Upper lobe of right lung (tissue), 1 donor: ENCODE measurements at places on chromosomes 1 and 21. TPM values are rescaled to one million over a fixed set of nuclear protein-coding genes. Genes with fewer than 3 reads are reported as not detected.

DNA sequence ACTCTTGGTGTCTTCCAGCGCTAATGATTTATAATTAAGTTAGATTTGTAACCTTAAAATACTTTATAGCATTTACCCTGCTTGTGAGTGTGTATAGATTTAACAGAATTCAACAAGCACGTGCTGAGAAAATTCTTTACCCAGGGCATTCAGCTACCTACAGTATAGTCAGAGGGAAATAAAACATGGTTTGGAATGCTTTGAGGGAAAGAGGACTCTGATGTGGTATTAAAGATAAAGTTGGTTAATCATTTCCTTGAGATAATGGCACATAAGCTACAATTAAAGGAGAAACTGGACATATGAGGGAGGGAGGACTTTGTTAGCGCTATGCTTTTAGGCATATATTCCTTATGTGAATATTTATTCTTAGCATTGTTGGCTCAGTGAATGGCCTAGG is 26.4 kb upstream of the IL12RB2 start:
- no peak overlapping the region for H3K4me3 ChIP-seq
- DNase-seq: no peak
- no peaks in the 10 kb centered on the region for H3K4me1 ChIP-seq
- no peaks in the 10 kb centered on the region for H3K27me3 ChIP-seq
- H3K36me3 ChIP-seq: no peaks in the 10 kb centered on the region

GRCh38 chr1:154881820-154882535 is 11.9 kb upstream of the KCNN3 start:
- no peaks in the 10 kb centered on the region for H3K36me3 ChIP-seq
- DNase-seq: peak; percentile 58
- no peak overlapping the region for H3K4me3 ChIP-seq
- H3K27me3 ChIP-seq: no peaks in the 10 kb centered on the region
- no peaks in the 10 kb centered on the region for H3K4me1 ChIP-seq

Gene UTS2
- not detected for total RNA-seq

DNA sequence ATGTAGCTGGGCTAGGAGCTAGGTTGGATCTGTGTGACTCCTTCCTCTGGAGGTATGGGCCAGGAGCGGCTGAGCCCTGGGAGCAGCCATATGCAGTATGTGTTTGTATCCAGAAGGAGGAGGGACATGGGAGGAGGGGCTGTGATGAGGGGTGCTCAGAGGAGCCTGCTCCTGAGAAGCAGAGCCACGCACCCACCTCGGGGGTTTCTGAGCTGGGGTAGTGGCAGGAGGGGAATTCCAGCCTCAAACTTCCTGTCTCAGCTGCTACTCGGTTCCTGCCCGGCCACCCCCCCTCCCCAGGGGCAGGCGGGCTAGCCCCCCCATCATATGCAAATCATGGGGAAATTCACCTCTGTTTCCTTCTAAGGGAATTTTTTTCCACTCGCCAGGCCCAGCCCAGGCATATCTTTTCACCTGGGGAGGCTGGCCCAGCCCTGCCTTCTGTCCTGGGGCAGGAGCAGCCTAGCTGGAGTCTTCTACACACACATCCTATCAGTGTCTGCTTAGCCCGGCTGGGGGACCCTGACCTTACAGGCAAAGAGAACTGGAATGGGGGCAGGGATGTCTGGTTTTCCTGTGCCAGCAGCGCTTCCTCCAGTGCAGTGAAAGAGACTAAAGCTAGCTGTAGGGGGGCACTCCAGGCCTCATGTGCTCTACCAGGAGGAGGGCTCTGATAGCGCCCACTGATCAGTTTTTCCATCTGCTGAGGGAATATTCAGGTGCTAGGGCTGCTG is 3.0 kb downstream of the ZC3H12A start:
- peaks cover 80% of the 10 kb centered on the region for H3K4me1 ChIP-seq
- peak; percentile 84 for DNase-seq
- peak overlapping the region; percentile 91 for H3K27ac ChIP-seq
- H3K4me3 ChIP-seq: peak overlapping the region; percentile 86
- no peaks in the 10 kb centered on the region for H3K27me3 ChIP-seq
- peaks cover 35% of the 10 kb centered on the region for H3K36me3 ChIP-seq

Gene MROH7
- total RNA-seq: 3.6 TPM

GRCh38 chr1:47658161-47658920 is 220.5 kb downstream of the FOXD2 start:
- no peak overlapping the region for H3K4me3 ChIP-seq
- H3K27ac ChIP-seq: no peak overlapping the region
- no peaks in the 10 kb centered on the region for H3K36me3 ChIP-seq
- no peaks in the 10 kb centered on the region for H3K4me1 ChIP-seq
- H3K27me3 ChIP-seq: no peaks in the 10 kb centered on the region
